ENCODE measurements at places on chromosomes 2 and 18.

- DNase-seq = no peak
Observed at GRCh38 chr2:211688196-211688595, 850.4 kb downstream of the ERBB4 start.

DNA sequence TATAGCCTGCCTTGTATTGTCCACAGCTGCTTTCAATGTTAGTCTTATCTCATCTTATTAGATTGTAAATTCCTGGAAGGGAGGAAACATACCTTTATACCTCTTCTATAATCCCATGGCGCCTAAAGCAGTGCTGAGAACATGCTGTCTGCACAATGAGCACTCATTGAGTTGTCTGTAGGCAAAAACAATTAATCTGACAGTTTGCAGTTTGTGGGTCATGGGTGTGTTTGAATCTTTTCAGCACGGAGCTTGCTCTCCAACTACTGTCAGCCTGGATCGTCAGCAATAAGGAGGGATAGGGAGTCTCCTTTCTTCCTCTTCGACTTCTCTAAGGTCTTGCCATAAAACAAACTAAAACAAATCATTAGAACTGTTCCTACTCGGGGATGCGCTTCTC is 26.5 kb upstream of the GREB1L start:
- DNase-seq = no peak

DNA sequence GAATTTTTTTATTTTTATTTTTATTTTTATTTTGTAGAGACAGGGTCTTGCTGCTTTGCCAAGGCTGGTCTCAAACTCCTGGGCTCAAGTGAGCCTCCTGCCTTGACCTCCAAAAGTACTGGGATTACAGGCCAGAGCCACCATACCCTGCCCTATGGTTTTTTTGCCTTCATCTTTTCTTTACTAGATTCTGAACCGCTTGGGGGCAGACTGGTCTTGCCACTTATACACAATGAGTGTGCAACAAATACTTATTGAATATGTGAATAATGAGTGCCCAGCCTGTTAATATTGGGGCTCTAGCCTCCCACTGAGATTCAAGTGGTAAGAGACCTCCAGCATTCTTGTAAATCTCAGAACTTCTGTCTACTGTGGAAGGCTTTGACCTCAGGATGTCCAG is 3.9 kb downstream of the NCK2 start:
- DNase-seq = no peak

DNA sequence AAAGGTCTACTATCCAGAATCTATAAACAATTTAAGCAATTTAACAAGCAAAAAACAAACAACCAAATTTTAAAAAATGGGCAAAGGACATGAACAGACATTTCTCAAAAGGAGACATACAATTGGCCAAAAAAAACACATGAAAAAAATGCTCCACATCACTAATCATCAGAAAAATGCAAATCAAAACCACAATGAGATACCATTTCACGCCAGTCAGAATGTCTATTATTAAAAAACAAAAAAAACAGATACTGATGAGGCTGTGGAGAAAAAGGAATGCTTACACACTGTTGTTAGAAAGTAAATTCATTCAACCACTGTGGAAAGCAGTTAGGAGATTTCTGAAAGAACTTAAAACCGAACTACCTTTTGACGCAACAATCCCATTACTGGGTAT is 66.4 kb upstream of the SESTD1 start:
- no peak for DNase-seq

GRCh38 chr2:23042216-23042906 is 342.6 kb upstream of the KLHL29 start:
- DNase-seq = no peak

GRCh38 chr2:18552351-18553077 is 7.9 kb downstream of the RDH14 start:
- no peak for DNase-seq

DNA sequence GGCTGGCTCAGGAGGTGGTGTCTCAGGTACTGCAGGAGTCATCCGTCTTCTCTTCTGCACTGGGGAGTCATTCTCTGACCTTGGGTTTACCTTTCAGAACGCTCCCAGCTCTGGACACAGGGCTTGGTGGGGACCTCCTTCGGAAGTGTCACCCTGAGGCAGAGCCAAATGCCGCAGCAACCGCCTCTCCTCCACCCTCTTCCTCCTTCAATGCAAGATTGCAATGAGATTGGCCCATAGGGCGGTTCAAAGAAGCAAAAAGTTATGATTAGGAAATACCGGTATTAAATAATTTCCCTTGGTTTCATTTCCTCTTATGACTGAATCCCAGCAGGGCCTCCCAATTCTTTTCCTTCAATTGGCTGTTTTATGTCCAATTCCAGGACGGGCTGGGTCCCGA is 178.8 kb downstream of the ACKR3 start:
- DNase-seq = no peak

GRCh38 chr2:99708231-99708630 is 218.4 kb upstream of the REV1 start:
- DNase-seq = no peak

DNA sequence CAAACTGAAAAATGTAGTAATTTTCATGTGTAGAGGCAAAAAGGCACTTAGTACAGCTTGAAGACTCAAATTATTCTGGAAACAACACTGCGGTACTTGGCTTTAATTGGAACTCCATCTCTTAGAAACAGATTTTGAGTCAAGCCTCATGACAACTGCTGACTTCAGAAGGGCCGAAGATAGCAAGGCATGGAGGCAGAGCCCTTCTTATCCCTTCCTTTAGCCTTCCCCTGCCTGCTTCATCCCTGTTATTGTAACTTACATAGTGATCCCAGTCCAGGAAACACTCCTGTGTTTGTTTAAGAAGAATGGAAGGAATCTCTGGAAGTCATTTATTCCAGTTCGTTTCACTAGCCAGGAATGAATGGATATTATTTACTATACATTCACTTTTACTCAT is 110.9 kb upstream of the FAM98A start:
- no peak for DNase-seq

DNA sequence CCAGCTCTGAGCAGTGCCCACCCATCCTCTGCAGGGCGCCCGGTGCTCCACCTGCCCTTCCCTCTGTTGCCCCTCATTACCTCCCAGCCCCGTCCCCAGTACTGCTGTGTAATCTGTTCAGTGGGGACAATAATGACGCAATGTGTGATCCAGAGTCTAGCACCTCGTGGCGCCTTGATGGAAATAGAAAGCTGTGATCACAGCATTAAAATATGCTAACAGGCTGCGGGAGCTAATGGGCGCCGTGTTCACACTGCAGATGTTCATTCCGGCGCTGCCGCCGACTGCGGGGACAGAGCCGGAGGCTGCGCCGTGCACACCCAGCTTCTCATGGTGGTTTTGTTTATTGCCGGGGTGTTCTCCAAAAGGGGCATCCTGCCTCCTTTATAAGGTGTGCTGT is 235.2 kb downstream of the LDLRAD4 start:
- no peak for DNase-seq

DNA sequence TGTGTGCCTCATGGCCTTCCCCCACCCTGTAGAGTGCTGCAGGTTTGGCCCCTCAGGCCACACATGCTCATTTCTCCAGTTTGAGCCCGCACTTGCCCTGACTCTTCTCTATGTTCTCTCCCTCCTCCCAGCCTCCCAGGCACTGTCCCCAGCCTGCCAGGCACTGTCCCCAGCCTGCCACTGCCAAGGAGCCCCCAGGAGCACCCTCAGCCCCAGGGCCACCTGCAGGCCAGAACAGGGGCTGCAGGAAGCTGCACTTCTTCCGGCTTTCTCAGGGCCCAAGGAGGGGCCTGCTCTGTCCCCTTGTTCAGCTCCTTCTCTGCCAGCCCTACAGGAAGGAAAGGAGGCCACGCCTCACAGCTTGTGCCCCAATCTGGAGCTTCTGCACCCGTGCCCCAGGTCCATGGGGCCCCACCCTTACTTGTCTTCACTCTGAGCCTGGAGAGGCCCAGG is 31.6 kb downstream of the CYP26B1 start:
- peak; percentile 5 for DNase-seq

DNA sequence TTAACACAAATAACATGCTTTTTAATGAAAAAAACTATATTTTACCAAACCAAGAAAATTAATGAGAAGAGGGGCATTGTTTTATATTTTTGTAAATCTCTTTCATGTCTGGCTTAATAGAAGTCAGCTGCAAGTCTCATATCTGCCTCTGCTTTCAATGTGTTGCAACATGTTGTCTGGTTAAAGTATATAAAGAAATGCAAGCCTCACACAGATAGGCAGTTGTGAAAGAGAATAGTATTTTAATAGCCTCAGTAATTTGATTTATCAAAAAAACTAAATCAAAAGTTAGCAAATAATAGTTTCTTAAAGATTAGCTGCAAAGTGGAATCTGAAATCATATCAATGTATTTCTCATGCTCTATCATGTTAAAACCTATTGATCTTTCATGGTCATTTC is 52.9 kb upstream of the NCOA1 start:
- no peak for DNase-seq

GRCh38 chr2:201460532-201460931 is 9.0 kb downstream of the STRADB start:
- DNase-seq = no peak

DNA sequence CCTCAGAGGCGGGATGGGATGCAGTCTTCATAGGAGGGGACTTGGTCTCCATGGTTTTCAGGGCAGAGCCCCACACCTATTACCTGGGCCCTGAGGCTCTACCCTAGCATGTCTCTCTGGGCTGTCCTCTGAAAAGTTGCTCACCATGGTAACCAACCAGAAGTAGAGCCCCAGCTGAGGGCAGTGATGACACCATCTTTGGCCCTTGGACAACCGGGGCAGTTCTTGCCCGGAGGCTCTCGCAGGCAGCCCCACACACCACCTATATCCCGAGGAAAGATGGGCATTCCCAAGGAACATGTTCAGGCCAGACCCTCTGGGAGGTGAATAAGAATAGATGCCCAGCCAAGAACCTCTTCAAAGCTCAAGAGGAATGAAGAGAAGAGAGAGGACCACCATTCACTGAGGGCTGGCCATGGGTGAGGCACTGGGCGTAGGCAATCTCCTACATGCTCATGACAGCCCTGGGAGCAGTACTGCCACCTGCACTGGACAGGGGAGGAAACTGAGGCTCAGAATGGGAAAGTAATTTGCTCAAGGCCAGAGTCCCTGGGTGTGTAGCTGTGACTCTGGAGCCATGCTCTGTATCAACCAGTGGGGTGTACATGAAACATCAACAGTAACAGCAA is 72.5 kb downstream of the HS1BP3 start:
- no peak for DNase-seq

DNA sequence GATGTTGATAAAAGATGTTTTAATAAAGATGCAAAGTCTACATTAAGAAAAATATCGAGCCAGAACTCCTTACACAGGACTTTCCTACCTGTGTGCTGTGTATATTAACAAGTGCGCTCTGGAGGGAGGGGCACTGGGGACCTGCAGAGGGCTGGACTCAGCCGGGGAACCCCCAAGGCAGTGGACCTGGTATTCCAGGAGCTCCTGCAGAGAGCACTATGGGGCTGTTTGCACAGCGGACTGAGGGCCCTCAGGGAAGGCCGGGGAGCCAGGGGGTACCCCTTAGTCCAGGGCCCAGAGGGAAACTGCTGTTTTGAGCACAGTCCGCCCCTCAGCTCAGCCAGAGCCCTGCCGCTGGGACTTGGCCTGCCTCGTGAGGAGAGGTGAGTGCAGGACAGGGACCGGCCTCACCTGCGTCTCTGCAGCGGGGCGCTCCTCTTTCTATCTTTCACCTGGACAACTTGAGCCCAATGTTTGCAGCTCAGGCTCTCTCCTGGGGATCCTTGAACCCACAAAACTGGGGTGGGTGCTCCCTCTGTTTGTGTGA is 168.4 kb downstream of the ARL4C start:
- no peak for DNase-seq

DNA sequence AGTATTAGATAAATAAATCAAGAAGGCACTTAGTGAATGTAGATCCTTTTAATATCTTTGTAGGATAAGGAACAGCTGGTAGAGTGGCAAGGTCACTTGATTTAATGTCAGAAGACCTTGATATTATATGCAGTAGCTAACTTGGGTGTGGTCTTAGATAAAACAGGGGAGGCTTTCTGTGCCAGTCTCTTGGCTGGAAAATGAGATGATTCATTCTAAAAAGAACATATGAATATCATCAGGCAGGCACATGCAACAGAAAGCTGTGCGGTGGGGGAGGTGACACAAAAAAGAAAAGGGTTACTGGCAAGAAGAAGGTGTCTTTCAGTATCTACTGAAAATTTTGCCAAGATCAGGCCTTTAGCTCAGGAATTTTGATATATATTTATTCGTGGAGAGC is 931.7 kb upstream of the CELF4 start:
- peak; percentile 1 for DNase-seq

GRCh38 chr2:28348149-28348567 is 44.5 kb upstream of the FOSL2 start:
- peak; percentile 43 for DNase-seq

- peak; percentile 63 for DNase-seq
Observed at GRCh38 chr2:31138037-31138962, at the start of gene GALNT14. Gene GALNT14, minus strand, starts transcription at chr2:31138440. Its CDS starts 354 bp downstream, at chr2:31138086.

- no peak for DNase-seq
Observed at GRCh38 chr2:72636210-72636609, 189.6 kb downstream of the EXOC6B start.

DNA sequence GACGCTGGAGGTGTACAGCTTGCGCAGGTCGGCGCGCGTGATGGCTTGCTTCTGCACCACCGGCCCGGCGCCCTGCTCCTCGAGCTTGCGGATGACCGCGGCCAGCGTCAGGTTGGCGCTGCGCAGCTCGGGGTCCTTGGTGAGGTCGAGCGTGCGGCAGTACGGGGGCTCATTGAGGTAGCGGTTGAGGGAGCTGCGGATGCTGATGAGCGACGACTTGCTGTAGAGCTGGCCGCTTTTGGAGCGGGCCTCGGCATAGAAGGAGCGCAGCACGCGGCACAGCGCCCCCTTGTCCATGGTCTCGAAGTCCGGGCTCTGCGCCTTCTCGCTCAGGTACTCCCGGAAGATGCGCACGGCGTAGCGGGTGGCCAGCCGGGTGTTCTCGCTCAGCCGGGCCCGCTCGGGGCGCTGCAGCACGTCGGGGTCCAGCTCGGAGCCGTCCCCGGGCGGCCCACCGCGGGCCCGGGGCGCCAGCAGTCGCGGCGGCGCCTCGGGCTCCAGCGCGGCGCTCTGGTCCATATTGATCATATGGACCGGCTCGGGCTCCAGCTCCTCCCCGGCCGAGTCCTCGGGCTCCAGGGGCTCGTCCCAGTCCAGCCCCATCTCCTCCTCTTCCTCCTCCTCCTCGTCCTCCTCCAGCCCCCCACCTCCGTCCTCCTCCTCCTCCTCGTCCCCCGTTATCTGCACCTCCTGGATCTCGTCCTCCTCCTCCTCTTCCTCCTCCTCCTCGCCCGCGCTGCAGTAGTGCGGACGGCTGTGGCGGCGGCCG is 523 bp downstream of the KCTD1 start:
- peak; percentile 50 for DNase-seq

DNA sequence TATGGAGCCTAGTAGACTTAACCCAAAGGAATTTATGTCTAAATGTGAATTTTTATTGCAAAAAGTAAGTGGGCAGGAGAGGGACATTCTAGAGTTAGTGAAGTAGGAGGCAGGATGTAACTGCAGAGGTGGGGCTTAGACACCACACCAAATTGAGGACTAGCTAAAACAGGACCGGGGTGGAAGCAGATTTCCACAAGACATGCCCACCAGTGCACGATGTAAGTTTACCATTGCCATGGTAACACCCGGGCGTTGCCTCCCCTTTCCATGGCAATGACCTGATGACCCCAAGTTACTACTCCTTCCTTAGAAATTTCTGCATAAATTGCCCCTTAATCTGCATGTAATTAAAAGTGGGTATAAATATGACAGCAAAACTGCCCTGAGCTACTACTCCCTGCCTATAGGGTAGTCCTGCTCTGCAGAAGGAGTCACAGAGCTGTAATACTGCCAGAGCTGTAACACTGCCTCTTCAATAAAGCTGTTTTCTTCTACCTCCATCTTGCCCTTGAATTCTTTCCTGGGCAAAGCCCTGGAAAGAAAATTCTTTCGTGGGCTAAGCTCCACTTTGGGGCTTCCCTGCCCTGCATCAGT is 509.7 kb downstream of the ERBB4 start:
- DNase-seq = no peak
